ENCODE measurements at places on chromosomes 2 and 18.

DNA sequence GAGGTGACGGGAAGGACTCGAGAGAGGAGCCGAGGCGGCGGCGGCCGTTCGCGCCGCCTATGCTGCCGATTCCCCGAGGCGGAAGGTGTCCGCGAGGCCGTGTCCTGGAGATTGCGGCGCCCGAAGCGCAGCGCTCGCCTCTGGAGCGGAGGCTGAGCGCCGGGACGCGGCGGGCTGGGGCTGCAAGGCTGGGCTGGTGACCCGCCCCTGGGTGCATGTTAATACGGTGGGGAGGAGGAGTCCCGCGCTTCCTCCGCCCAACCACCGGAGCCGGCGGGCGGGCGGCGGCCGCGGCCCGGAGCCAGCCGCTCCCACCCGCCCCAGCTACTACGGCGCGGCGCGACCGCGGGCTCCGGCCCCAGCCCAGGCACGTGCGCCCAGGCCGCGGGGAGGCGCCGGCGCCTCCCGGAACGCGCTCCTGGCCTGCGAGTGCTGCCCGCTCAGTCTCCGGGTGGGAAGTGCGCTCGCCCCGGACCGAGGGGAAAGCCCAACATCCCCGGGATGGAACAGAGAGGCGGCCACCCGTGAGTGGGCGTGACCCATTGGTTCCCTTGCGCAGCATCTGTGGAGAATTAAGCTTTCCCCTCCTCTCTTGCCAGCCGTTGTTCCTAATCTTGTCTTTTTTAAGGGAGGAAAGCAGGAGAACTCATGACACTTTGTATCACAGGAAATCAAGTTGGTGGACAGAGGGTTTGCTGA, at the start of gene DLGAP1:
Gene DLGAP1, minus strand, starts transcription at position 195 of the 699 bp plus-strand sequence.
- DNase-seq: no peak

- DNase-seq: no peak
Observed at GRCh38 chr18:79914614-79915160, 36.8 kb downstream of the SLC66A2 start.

DNA sequence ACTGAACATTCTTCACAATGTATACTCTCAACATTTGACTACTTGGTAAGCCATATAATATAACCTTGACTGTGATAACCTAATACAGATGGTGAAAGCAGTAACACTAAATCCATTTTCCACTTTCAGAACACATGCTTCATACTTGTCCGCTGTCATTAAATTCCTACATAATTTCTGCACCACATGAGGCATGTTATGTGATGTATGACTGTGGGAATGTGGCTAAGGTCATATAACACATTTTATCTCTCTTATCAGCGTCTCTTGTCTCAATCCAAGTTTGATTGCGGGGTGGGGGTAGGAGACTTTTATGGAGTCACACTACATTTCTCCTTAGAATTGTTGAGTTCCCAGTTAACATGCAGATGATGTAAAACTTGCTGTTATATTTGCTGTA, 110.9 kb downstream of the MTCL1 start:
- DNase-seq: no peak

- DNase-seq: no peak
Observed at GRCh38 chr18:56999823-57000222, 147.1 kb upstream of the BOD1L2 start.

DNA sequence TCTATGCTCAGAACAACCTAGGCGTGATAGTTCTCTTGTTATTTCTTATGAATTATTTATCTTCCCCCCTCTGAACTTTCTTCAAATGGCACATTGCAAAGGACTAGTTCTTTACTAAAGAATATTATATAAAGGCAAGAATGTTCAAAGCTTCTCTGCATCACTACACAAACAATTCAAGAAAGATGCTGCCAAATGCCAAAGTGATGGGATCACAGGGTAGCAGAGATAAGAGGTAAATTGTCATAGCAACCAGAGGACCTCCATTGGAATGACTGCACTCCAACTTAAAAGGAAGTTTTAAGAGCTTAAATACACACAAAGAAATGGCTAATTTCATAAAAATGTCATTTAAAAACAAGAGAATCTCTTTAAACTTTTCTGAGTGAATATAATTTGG, 72.8 kb downstream of the AQP4 start:
- DNase-seq: no peak

DNA sequence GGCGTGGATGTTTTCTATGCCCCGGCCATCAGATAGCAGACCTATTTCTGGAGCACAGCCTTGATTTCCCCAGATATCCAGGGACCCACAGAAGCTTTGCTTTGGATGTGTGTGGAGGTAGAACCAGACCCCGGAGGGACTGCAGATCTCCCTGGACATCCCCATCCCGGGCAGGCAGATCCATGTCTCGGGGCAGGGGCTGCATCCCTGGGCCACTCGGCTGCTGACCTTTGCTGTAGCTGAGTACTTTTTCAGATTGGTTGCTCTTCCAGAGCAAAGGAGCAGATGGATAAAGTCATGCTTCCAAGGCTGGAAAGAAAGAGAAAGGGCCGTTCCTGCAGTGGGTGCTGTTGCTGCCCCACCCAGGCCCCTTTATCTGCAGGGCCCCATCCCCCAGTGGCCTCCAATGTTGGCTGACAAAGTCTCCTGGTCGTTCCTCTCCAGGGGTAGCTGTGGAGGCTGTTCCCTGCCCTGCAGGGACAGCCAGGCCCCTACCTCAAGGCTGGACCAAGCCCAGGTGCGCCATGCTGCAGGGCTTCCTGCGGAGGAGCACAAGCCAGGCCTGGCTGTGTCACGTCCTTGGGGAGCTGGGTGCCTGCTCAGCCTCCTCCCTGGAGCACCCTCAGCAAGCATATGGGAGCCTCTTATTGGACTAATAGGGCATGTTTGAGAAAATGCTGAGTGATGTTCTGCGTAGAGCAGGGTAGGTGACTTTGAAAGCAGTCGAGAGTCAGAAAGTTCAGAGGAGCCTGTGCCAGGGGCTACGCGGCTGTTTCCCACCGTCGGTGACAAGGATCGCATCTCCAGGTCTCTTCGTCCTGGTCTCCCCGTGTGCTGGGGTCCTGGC, 68.4 kb downstream of the TPO start:
- DNase-seq: no peak

DNA sequence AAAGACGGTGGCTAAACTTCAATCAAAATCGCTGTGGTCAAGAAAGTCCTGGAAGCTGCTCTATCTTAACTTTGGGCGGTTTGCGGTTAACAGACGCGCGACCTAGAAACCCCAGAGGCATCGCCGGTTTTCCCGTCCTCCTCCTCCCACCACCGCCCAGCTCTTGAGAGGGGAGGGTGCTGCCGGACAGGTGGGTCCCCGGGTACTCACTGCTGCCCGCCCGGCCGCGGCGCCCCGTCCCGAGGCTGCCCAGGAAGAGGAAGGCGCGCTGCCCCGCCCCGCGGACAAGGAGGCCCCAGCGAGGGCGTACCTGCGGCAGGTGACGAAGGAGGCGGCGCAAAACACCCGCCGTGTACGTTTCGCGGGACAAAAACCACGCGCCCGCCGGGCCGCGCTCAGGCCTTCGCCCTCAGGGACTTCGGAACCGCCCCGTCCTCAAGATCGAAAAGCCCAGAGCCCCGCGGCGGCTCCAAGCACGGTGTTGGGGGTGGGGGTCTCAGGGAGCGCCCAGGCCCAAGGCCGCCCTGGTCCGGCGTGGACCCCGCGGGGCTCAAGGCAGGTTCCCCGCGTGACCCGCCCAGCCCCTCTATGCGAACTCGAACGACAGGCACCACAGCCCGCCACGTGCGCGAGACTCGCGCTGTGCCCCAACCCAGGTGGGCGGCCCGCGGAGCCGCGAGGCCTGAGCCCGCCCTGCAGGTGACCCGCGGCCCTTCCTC, at the start of gene SH3YL1:
Gene SH3YL1, minus strand, starts transcription at position 259 of the 719 bp plus-strand sequence. Its CDS starts 48 bp downstream, at position 211.
- DNase-seq: peak; percentile 48

DNA sequence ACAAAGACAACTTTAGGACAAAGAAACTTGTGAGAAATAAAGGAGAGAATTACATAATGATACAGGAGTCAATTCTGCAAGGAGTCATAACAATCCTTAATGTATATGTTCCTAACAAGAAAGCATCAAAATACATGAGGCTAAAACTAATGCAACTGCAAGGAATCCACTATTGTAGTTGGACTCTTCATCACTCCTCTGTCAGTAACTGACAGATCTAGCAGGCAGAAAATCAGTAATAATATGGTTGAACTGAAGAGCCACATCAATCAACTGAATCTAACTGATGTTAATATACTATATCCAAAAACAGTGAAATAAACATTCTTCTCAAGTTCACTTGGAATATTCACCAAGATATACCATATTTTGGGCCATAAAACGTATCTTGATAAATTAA, 1806.4 kb upstream of the CELF4 start:
- DNase-seq: no peak

GRCh38 chr2:231905026-231905425, 21.2 kb downstream of the NPPC start:
- no peak for DNase-seq

- no peak for DNase-seq
Observed at GRCh38 chr18:28136071-28136470, 40.9 kb downstream of the CDH2 start.

DNA sequence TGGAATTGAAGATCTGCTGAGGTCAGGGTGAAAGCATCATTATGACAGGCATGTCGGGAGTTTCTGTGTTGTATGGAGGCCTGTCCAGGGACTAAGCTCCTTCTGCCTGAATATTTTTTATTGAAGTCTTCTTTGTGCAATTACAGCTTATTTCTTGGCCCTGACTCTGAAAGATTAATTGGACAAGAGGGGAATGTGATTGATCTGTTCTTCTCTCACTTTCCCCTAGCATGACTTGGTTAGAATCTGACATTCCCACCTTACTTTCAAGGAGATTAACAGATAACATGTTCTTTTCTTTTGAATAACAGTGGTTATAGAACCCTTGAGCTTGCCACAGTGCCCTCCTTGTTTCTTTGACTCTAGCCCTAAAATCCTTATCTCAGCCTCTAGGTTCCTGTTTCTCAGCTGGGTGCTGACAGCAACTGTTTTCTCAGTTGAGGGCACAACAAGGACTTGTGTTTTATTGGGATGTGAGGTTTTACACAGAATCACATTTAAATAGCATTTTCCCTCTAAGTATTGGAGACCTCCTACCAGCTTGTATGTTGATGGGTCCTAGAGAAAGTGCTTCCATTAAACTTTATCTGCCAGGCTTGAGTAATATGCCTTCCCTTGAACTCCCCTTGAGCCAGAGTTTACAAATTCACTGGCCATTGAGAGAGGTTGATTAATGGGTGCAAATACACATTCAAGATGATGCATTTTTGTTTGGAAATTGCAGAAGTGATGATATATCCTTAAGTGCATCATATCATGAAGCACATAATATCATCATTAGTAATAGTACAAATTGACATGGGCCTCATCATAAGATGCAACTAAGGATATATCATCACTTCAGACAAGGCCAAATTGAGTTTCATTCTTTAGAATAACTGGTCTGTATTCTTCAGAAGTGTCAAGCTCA, 12.5 kb downstream of the TTLL4 start:
- no peak for DNase-seq

DNA sequence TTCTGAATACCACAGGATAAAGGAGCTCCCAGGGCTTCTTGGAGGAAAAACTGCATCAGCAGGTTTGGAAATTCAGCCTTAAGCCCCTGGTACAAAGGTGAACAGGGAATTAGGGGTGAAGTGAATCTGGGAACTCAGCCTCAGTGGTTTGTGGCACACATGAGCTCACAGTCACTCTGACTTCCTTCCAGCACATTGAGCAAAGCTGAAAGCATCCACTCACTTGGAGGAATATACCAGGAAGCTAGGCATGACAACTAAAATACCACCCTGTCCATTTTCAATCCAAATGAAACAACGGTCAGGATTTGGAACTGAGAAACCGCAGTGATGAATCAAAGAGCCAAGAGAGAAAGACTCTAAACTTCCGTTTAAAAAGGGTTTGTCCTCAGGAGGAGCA, 216.1 kb downstream of the ICOS start:
- DNase-seq: no peak

DNA sequence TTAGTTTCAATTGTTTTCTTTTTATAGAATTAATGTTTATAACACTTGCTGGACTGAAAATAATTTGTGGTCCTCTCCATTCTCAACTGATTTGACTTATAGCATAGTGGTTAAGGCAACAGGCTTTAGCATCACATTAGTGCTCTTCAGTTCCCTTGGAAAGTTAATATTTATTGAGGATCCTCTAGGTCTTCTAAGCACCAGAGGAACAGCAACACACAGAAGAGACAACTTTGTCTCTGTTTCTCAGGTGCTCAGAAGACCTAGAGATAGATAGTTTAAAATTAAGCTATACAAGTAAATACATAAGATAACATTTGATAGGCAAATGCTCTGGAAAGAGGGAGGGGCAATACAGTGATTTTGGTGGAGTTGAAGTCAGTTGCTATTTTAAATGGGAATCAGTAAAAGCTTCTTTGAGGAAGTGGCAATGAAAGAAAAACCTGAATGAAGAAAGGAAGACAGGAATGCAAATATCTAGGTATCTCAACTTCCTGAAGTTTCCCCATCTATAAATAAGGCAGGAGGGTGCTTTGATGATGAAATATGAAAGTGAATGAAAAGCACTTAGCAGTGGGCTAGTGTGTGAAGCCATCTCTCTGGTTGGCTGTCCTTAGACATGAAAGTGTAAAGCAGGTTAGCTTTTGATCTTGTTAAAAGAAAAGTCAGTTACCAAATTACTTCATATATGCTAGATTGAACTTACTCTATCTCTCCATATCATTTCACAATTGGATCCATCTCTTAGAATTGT, 7.9 kb downstream of the NEUROD1 start:
- DNase-seq: no peak

- DNase-seq: no peak
Observed at GRCh38 chr2:135327146-135327545, 203.9 kb downstream of the ZRANB3 start.

GRCh38 chr2:240990726-240991377, 7.6 kb upstream of the SNED1 start:
- DNase-seq: no peak

DNA sequence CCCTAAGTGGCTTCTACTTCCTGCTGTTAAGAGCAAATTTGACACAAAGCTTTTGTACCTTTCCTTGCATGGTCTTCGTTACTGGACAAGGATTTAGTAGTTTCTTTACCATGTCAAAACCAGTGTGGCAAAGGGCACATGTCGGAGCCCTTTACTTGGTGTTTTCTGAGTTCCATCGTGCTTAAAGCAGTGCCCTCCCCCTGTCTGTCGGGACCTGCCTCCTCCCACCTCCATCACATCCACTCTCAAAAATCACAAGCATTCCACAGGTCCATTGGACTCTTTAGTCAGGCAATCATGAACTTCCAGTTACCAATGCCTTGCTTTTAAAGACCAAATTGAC, 763 bp downstream of the CCDC141 start:
- no peak for DNase-seq

DNA sequence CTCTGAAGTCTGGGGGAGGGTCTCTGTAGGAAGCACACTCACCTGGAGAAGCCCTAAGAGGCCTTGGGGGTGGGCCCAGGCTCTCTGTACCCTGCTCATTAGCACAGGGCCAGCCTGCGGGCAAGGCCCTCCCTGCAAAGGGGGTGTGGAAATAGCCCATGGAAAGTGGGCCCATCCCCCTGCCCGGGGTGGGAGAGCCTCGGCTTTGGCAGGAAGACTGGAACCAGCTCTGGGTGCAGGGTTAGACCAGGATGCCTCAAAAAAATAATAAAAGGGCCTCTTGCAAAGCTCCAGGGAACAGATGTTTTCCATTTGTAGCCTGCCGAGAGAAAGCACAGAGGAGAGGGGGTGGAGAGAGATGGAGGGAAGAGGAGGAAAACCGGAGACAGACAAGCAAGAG, 98.7 kb downstream of the STPG4 start:
- no peak for DNase-seq

Measured in activated CD4-positive, alpha-beta T cell treated with anti-CD3 and anti-CD28 coated beads, Interleukin-2, amount 50 U/mL, for 48 hours (primary cell).